ENCODE measurements at places on chromosomes 2 and 18. TPM values are rescaled to one million over a fixed set of nuclear protein-coding genes. Genes with fewer than 3 reads are reported as not detected.

SIX3 gene
- not detected for total RNA-seq

KLHL30 gene
- total RNA-seq, result not detected

RAD51AP2 gene
- total RNA-seq, result not detected

DYSF gene
- 4.3 TPM for total RNA-seq

CFC1 gene
- not detected for total RNA-seq

Data from epithelial cell of alveolus of lung (primary cell).